ENCODE measurements at places on chromosomes 13 and 19.

- DNase-seq, result no peak
Observed at GRCh38 chr19:12833738-12834565, 427 bp downstream of the RTBDN start.

- DNase-seq, result no peak
Observed at GRCh38 chr19:40392894-40393517, 3.0 kb upstream of the HIPK4 start.

GRCh38 chr13:98877466-98877865 lies 100.4 kb downstream of the DOCK9 start:
- DNase-seq, result no peak

GRCh38 chr13:30520571-30520970 lies 54.8 kb upstream of the HMGB1 start:
- DNase-seq, result no peak

GRCh38 chr19:45305421-45305820 lies 17.3 kb downstream of the CKM start:
- DNase-seq, result no peak

GRCh38 chr19:45924891-45925447 lies 10.4 kb upstream of the NANOS2 start:
- no peak for DNase-seq

- DNase-seq, result no peak
Observed at GRCh38 chr19:16554776-16555175, 12.5 kb upstream of the CHERP start.

DNA sequence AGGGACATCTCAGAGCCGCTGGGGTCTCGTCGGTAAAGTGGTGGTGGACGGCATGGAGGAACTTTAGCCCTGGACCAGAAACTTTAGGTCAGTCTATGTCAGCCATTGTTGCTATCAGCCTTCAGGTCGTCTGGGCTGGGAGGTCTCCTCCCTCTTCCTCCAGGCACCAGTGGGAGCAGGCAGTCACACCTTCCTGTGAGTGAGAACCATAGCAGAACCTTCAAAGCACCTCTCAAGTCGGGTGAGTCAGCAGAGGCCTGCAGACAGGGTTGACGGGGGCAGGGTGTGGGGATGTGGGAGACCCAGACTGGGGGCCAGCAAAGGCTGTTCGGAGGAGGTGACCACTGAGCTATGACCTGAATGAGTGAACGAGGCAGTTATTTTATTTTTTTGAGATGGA lies 15.4 kb upstream of the SBNO2 start:
- no peak for DNase-seq

GRCh38 chr13:110472904-110473563 lies 88.5 kb downstream of the RAB20 start:
- no peak for DNase-seq

GRCh38 chr19:18488838-18489626 lies 32.8 kb downstream of the ELL start:
- no peak for DNase-seq

DNA sequence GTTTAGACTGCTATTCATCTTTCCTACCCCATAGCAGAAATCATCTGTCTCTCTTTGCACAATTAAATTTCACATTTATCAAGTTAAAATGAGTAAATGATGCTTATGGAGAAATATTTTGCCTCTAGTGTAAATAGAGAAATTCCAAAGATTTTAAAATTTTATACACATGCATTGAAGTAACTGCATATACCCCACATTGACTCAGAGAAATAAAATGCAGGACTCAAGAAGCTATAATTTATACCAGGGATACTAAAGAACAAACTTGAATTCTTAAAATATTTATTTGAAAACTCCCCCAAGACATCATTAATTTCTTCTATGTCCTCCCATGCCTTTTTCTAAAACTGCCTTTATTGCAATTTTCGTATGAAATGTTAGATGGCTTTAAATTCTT lies 165.8 kb downstream of the DIAPH3 start:
- DNase-seq, result no peak

- DNase-seq, result no peak
Observed at GRCh38 chr13:42011601-42012350, 36.7 kb upstream of the DGKH start.

- DNase-seq, result no peak
Observed at GRCh38 chr19:38268539-38268938, 4.2 kb downstream of the SPINT2 start.

GRCh38 chr19:33678796-33679585 lies 57.2 kb downstream of the CHST8 start:
- DNase-seq, result no peak

DNA sequence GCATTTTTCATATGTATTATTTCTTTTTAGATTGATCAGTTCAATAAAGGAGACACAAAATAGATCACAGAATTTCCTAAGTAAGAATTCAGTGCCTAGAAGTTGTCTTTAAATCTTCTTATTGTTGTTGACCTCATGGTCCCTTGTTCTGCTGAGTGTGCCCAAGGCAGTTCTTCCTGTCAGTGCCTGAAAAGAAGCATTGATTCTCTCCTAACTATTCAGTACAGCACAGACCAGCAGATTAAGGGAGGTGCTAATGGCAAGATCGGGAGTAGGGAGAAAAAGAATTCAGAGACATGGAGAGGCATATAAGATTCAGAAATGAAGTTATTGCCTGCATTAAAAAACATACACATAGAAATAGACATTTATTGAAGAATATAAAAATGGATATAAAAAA lies 180.5 kb upstream of the PCDH9 start:
- no peak for DNase-seq

GRCh38 chr19:42477933-42478332 lies 35.2 kb upstream of the CXCL17 start:
- DNase-seq, result no peak

DNA sequence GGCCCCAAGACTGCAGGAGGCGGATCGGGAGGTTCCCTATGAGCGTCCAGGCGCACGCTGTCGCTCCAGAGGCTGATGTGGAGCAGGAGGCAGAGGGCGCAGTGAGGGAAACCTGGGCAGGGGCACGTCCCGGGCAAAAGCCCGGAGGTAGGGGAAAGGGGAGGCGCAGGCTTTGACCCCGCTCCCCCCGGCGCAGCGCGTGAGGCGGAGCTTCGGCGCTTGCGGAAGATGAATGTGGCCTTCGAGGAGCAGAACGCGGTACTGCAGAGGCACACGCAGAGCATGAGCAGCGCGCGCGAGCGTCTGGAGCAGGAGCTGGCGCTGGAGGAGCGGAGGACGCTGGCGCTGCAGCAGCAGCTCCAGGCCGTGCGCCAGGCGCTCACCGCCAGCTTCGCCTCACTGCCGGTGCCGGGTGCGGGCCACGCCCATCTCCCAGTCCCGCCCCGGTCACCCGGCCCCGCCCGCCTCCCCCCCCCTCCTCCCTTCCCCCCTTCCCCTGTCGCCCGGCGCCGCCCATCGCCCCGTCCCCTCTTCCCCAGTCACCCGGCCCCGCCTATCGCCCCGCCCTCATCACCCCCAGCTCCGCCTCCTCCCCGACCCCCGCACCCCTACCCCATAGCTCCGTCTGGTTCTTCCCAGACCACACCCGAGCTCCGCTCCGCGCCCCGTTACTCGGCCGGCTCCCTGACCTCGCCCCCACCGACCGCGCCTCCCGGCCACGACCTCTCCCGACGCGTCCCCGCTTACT lies 4.1 kb downstream of the HMG20B start:
- no peak for DNase-seq

DNA sequence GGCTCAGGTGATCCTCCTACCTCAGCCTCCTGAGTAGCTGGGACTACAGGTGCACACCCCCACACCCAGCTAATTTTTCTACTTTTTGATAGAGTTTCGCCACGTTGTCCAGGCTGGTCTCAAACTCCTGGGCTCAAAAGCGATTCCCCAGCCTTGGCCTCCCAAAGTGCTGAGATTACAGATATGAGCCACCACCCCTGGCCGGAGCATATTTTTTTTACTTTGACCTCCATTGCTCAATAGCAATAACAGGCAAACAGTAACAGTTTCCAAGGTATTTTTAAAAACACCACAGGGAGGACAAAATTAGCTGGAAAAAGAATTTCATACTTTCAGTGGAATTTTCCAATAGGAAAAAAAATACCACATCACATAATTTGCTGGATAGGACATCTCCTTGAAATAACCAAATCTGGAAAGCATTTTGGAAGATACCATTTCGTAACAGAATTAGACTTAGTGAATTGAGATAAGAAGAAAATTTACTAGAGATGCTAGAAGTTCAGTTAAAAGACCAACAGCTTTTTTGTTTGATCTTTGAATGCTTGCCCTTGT lies 5.2 kb downstream of the DUXA start:
- DNase-seq, result no peak

DNA sequence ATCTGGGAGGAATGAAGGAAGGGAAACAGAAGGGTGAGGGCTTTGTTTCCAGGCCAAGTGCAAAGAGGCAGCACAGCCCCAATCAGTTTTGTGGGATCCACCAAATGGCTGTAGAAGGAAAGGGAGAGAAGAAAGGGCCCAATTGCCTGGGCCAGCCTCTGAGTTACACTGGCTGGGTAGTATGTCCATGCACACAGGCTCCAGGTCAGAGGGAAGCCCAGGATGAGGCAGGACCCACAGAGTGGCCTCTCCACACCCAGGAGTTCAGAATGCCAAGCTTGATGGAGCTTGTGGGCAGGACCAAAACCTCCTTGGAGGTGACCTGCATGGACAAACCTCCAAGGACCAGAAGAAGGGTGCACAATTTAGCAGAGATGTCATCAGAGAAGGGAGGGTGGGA lies 178.2 kb upstream of the TSHZ3 start:
- DNase-seq, result no peak

- DNase-seq, result no peak
Observed at GRCh38 chr13:75217949-75218348, 264.0 kb downstream of the TBC1D4 start.

- no peak for DNase-seq
Observed at GRCh38 chr13:84279166-84279565, 396.9 kb upstream of the SLITRK1 start.

DNA sequence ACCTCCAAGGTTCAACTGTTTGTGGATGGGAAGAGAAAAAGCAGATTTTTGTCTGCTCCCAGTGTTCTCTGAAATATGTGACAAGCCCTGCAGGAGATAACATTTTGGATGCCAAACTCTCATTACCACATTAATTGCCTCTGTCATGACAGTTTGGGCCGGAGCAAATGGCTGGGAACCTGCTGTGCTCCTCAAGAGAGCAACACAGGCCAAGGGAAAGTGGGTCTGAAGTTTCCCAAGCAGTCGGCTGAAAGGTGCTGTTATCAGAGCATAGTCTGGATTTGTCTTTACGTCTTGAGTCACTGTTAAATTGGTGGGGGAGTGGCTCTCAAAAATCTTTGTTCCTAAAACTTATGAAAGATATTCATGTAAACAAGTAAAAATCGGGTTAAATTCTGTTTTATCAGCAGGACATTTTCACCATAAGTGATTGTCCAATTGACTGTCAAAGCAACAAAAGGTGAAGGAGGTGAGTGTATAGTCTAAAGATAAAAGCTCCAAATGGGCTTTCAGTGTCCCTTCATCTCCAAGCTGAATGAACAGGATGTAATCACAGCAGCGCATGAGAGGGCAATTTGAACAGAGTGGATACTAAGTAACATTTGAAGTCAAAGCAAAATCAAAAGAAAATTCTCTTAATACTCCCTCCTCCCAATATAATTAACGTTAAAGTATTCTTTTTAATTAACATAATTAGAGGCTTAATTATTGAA lies 844.8 kb downstream of the PCDH17 start:
- DNase-seq, result no peak

GRCh38 chr13:96033220-96034015 lies 19.8 kb downstream of the UGGT2 start:
- DNase-seq, result no peak

GRCh38 chr13:34733721-34734120 lies 208.3 kb upstream of the NBEA start:
- DNase-seq, result no peak

GRCh38 chr13:104954210-104954609 lies 1581.3 kb downstream of the EFNB2 start:
- no peak for DNase-seq

Measured in NCI-H187 (cell line).